ENCODE measurements at places on chromosomes 2 and 18.

DNA sequence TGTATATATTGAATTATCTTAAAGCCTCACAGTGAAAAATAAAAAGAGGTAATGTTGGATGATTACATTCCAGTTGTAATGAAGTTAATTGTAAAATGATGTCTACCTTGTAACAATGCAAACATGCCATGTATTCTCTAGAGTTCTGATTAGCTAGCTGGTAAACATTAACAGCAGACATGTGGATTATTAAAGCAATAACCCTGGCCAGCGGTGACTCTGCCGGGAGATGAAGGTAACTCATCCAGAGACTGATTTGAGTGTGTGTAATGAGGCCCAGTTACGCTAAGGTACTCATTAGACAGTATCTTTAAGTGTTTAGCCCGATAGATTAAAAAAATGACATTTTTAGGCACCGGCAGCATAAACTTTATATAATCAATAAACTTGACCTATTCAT lies 79.6 kb upstream of the REV1 start:
- DNase-seq: no peak

DNA sequence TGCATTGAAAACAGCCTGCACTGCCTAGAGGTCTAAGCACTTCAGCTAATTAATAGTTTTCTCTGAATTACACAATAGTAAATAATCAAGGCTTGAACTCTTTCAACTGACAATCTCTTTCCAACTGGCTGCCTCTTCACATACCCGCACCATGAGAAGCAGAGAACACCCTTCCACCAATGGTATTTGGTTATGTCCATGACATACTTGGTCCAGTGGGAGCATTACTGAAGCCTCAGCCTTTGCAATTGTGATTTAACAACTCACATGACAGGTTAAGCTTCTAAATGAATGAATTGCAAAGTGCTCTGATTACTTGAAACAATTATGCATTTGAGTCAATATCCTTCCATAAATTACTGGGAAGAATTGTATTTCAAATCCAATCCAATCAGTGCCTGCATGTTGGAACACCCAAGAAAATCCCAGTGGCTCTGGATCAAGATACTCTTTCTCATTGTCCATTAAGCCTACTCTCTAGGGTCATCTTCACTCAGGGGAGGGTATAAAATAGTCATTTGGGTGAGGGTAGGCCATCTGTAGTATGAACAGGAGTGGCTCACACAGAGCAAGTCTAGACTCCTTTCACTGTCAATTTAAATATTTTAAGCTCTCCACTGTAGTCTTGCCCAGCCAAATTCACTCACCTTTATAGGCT lies 101.1 kb downstream of the HS1BP3 start:
- DNase-seq: no peak

DNA sequence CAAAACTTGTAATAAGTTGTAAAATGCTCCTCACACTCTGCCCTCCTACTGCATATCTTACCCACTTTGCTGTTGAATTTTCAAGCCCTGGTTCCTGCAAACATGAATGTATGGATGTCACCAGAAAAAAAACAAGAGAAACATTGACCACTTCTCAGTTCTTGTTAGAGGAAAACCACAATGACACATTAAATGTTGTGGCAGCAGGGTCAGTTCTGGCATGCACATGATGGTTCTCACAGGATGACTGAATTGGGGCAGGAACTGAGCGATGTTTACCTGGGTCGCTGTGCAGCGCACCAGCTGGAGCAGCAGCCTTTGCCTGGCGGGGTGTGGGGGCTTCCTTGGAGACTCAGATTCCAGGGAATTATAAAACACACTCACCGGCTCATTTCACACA lies 14.0 kb upstream of the PRKCE start:
- DNase-seq: no peak

DNA sequence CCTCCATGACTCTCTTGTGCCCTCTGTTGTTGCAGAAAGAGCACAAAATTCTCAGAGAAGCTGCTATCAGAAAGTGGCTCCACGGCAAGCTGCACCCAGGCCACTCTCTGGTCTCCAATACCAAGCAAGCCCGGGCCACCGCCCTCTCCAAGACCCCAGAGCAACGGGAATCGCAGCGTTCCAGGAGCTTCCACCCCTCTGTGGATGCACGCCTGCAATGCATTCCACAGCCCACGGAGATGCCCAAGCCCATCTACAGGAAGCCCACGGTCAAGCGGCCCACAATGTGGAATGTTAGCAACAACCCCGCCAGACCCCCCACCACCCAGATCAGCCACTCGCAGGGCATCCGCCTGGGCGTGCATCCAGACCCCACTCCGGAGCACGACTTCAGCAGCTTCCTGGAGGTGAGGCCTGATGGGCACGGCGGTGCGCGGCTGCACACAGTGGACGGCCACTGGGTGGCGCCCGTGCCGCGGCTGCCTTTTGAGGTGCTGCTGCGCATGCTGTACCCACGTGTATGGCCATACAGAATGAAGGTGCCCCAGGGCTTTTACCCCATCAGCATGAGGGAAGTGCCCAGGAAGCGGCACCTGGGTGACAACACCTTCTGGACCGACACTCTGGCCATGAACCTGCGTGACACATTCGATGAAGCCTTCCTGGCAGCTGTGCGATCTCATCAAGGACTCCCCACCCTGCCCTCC lies 6.3 kb downstream of the ANKRD53 start:
- peak; percentile 92 for DNase-seq

GRCh38 chr2:9982248-9982647 lies 30.8 kb downstream of the GRHL1 start:
- DNase-seq: no peak

GRCh38 chr2:17912266-17912691 lies 33.8 kb downstream of the KCNS3 start:
- no peak for DNase-seq

DNA sequence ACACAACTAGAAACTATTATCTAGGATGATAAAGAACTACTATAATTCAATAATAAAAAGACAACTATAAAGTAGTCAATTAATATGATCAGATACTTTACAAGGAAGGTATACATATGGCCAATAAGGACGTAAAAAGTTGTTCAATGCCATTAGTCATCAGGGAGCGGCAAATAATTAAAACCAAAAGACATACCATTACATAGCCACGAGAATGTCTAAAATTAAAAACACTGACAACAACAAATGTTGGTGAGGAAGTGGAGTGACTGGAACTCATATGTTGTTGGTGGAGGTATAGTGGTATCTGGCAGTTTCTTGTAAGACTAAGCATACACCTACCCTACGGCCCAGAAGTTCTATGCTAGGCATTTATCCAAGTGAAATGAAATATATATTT lies 152.4 kb downstream of the MTCL1 start:
- no peak for DNase-seq

GRCh38 chr2:102021779-102022178 lies 30.0 kb downstream of the IL1R2 start:
- DNase-seq: no peak

GRCh38 chr18:48227206-48227605 lies 182.0 kb downstream of the ZBTB7C start:
- DNase-seq: peak; percentile 13

GRCh38 chr2:191151331-191151730 lies 537 bp upstream of the STAT4 start:
- DNase-seq: peak; percentile 34

GRCh38 chr2:181781078-181781786 lies 100.9 kb upstream of the NEUROD1 start:
- no peak for DNase-seq

- no peak for DNase-seq
Observed at GRCh38 chr2:30960213-30960612, 153.0 kb upstream of the CAPN13 start.

GRCh38 chr2:201820383-201821007 lies 14.2 kb downstream of the CDK15 start:
- no peak for DNase-seq

DNA sequence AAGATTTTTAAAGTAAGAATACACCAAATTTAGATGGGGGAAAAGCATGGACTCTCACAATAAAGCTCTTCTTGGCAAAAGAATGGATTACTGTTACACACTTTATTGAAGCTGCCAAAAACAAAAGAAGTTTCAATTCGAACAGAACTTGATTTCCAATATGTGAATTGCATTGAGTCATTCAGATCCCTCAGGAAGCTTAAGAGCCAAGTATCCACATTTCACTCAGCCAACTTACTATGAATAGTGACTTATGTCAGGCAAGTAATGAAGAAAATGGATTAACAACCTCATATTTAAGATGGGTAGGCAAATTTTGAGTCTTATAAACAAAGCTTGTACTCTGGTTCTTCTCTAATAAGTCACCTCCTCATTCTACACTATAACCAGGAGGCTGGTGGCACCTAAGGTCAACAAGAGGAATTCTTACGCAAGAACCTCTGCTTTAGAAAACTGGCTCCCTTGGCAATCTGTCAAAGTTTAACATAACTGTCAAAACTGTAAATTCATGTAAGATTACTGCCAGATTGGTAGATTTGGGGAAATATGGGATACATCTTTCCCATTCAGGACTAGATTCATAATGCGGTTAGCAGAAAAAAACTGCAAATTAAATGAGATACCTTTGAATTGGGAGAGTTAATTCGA lies 6.0 kb downstream of the HADHA start:
- DNase-seq: no peak

GRCh38 chr2:14239605-14240004 lies 392.9 kb upstream of the LRATD1 start:
- DNase-seq: no peak

DNA sequence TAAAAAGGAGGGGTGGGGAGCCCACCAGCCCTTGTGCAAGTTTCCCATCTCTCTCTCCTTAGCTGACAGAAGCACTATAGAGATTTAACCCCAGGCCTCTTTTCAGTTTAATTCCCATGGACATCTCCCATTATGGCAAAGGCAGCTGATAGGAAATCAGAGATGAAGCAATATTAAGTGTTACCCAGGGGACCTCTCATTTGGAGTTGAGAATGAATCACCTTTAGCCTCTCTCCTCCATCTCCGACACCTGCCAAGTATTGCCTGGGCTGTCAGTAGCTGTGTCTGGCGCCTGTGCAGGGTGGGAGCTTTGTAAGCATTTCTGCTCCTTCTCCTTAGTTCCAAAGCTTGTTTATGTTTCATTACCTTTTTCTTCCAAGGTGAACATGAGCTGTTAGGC lies 109.0 kb downstream of the AQP4 start:
- DNase-seq: no peak

- DNase-seq: no peak
Observed at GRCh38 chr2:240018071-240018750, 6.9 kb downstream of the NDUFA10 start.

GRCh38 chr2:39128919-39129391 lies 8.1 kb upstream of the SOS1 start:
- peak; percentile 85 for DNase-seq

GRCh38 chr2:217360111-217360510 lies 500.2 kb upstream of the TNP1 start:
- DNase-seq: no peak

DNA sequence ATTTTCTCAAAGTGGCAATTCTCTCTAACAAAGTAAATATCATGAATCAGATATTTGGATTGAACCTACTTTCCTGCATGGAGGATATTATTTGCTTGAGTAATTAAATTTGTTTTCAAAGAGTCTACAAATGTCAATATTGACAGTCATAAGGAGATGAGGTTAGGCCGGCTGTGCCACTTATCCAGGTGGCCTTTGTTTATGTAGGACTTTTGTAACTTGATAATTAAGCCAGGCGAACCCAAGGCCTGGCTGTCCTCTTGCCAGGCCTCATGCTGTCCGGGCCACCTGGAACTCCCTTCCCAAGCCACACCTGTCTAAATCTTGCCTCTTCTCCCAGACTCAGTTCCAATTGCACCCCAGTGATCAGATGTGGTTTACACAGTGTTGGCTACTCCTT lies 255.2 kb downstream of the ACKR3 start:
- DNase-seq: no peak

GRCh38 chr2:62423883-62424458 lies 82.0 kb downstream of the TMEM17 start:
- DNase-seq: no peak

DNA sequence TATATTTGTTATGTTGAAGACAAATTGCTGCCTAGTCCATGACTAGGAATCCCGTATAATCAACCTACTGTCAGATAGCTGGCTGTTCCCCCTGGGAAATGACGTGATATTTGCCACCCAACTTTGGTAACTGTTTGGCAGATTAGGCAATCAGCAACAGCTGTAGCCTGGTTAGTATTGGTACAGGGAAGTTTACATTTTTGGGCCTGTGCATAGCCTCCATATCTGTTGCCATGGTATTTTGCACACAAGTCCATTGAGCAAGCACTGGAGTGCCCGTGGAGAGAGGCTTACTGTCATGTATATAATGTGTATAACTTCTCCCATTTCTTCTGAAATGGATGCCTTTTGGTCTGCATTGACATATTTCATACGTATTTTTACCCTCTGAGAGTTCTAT lies 27.7 kb downstream of the BIRC6 start:
- no peak for DNase-seq

DNA sequence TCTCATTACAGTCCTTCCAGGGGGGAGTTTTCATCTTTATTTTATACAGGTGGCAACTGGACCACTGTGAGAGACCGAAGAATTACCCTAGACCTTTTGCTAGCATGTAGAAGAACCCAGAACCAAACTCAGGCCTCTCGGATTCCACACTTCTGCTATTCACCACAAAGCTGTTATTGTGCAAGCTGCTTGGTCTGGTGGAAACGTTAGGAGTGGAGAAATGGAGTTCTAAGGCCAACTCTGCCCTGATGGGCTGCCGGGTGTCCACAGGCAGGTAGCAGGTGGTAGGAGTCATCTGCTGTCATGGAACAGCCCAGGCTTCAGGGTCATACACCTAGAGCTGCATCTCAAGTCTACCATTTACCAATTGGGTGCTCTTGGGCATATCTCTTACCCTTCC lies 218.8 kb downstream of the BCL11A start:
- no peak for DNase-seq

- no peak for DNase-seq
Observed at GRCh38 chr2:221205103-221205673, 366.9 kb downstream of the EPHA4 start.
